Neural crest cell (in vitro differentiated cells): ENCODE measurements at places on chromosomes 12 and 14.

GRCh38 chr12:121801595-121802484 is 2.0 kb upstream of the SETD1B start:
- H3K27me3 ChIP-seq: peaks cover 31% of the 10 kb centered on the region
- H3K4me3 ChIP-seq: peak overlapping the region; percentile 93
- peaks cover 14% of the 10 kb centered on the region for H3K36me3 ChIP-seq
- no peak for DNase-seq
- peaks cover 62% of the 10 kb centered on the region for H3K4me1 ChIP-seq

DNA sequence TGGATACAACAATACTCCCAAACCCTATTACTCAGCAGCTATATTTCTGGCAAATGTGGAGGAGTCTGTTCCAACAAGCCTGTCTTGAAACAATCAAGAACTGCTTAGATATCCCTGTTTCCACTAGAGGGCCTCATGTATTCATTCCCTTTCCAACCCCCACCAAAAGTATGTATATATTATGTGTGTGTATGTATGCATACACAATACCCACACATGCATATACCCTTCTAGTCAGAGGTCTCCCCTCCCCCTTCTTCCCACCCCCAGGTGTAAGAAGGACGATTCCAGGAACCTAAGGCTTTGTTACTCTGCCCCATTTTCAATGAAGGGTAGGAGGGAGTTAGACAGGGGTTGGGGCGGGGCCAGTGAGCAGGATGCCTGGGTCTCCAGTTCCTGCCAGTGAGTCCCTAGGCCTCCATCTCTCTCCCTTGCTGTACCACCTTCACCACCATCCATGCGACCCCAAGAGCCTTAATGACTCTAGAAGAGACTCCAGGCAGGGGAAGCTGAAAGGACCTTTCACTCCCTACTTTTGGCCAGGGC is at the start of gene DGKA:
Gene DGKA (plus strand): TSS at position 392 of the 546 bp plus-strand sequence. CDS start 5,342 bp downstream, outside the sequence.
- peaks cover 38% of the 10 kb centered on the region for H3K27me3 ChIP-seq
- peak within 1 kb of the TSS; percentile 91 for H3K4me3 ChIP-seq
- H3K36me3 ChIP-seq: no peaks in the 10 kb centered on the region
- peaks cover 47% of the 10 kb centered on the region for H3K4me1 ChIP-seq
- H3K27ac ChIP-seq: peak within 1 kb of the TSS; percentile 97

DNA sequence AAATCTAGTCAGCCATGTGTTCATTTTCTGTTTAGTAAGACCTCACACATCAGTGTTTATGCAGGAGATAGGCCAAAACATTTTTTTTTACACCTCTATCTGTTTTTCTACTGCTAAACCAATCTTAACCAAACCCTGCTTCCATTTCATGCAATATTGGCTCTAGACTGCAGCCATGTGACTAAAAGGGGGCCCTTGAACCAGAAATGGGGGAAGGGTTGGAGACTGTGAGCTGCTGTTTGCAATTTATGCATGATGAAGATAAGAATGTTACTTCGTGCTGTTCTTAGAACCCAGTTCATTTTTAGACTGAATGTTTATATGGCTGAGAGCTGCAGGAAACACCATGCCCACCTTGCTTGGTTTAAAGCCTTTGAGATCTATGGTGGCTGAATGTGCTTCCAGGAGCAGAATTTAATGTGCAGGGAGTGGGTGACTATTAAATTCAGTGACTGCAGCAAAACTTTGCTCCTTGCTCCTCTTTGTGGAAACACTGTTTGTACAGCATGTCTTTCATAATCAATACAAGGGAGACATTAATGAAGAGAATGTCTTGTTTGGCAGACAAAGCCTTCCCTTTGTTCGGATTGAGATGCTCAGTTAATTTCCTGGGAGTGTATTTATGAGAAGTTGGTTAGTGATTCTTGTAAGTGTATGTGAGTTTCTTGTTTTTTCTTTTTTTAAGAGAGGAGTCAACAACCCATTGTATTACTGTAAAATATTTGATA is 53.6 kb downstream of the CHST11 start:
- peaks cover 29% of the 10 kb centered on the region for H3K4me1 ChIP-seq
- DNase-seq: no peak
- H3K36me3 ChIP-seq: peaks cover 5% of the 10 kb centered on the region
- H3K27me3 ChIP-seq: no peaks in the 10 kb centered on the region
- no peak overlapping the region for H3K27ac ChIP-seq
- peak overlapping the region; percentile 11 for H3K4me3 ChIP-seq

GRCh38 chr12:100539202-100539601 is 34.3 kb upstream of the GAS2L3 start:
- peaks cover 4% of the 10 kb centered on the region for H3K4me1 ChIP-seq
- peaks cover 29% of the 10 kb centered on the region for H3K27me3 ChIP-seq
- no peak overlapping the region for H3K27ac ChIP-seq
- DNase-seq: peak; percentile 49
